ENCODE measurements at places on chromosomes 4 and X.

DNA sequence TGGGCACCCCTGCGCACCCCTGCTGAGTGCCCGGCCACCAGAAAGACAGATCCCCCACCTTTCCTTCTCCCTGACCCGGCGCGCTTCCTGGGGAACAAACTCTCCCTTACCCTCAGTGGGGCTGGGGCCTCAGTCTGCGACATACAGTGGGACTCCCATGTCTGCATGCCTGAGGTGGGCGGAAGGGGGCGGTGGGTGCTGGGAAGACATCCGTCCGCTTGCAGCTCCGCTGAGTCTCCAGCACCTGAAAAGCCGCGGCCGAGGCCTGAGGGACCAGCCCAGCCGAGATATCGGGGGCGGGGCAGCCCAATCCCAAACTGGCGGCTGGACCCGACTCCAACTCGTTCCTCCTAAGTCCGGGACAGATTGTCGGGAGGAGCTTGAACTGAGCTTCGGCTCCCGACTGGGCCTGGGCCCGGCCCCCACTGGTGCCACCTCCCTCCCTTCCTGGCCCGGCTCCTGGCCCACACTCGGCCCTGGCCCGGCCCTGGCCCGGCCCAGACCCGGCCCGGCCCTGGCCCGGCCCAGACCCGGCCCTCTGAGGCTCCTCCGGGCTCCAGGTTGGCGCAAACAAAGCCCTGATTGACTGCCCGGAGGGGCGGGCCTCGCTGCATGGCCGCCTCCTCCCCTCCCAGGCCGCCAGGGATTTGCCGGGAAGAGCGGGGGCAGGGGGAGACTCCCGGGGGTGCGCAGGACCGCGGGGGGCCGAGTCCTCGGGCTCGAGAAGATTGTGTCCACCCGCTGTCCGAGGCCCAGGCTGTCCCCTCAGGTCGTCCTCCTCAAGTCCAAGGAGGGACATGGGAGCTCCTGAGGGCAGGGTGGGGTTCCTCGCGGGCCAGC is 877 bp upstream of the SLC16A2 start:
- peak; percentile 73 for DNase-seq

- DNase-seq: no peak
Measured at GRCh38 chr4:122007016-122007415, 55.2 kb upstream of the TRPC3 start.

- DNase-seq: no peak
Measured at GRCh38 chrX:134167591-134168203, 69.3 kb upstream of the CCDC160 start.

DNA sequence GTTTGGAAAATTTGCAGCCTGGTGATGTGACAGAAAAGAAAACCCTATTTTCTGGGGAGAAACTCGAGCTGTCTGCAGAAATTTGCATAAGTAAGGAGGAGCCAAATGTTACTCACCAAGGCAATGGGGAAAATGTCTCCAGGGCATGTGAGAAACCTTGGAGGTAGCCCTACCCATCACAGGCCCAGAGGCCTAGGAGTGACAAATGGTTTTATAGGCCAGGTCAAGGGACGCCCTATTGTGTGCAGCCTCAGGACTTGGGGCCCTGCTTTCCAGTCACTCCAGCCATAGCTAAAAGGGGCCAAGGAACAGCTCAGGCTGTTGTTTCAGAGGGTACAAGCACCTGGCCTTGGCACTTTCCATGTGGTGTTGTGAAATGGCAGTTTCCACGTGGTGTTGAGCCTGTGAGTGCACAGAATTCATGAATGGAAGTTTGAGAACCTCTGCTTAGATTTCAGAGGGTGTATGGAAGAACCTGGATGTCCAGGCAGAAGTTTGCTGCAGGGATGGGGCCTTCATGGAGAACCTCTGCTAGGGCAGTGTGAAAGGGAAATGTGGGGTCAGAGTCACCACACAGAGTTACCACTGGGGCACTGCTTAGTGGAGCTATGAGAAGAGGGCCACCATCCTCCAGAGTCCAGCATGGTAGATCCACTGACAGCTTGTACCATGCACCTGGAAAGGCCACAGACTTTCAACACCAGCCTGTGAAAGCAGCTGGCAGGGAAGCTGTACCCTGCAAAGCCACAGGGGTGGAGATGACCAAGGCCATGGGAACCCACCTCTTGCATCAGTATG is 637.6 kb upstream of the EPHA5 start:
- no peak for DNase-seq

DNA sequence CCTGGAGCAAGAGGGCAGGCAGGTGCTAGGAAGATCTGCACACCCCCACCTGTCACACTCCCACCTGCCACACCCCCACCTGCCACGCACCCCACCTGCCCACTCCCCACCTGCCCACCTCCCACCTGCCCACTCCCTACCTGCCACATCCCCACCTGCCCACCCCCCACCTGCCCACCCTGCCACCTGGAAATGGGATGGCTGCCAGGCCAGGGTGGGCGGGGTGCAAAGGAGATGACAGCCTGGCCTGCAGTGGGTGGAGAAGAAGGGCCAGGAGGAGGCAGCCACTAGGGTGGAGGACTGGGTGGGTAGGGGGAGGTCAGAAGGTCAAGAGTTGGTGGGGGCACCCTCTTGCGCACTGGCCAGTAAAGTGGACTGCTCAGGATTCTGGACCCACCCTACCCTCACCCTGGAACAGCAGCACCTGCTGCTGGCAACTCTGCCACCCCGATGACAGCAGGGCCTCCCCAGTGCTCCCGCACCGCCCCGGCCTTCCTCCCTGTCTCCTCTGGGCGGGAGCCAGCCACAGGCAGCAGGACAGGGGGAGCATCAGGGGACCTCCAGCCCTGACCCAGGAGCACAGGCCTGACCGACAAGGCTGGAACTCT is 66.8 kb upstream of the NKX1-1 start:
- DNase-seq: no peak

GRCh38 chr4:153782581-153782980 is 6.3 kb downstream of the SFRP2 start:
- DNase-seq: no peak

- peak; percentile 80 for DNase-seq
Measured at GRCh38 chrX:24149351-24150050, at the start of gene ZFX. TSS of gene ZFX (plus strand) at chrX:24149729. CDS start at chrX:24172743, 23,014 bp downstream.

GRCh38 chrX:9340598-9341290 is 124.1 kb upstream of the TBL1X start:
- peak; percentile 51 for DNase-seq

DNA sequence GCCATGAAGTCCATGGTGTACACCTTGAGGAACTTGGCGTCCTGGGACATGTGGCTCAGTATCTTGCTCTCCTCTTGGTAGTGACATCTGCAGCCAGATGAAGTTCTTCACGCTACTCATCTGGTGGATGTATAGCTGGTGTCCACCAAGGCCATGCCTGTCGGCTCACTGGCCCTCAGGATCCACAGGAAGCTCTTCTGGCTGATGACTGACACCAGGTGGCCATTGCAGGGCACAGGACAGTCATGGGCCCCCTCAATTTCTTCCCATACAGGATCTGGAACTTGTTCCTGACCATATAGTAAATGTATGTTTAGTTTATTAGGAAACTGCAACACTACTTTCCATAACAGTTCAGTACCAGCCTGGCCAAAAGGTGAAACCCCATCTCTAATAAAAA is 10.3 kb upstream of the CLCN5 start:
- DNase-seq: no peak

GRCh38 chrX:129549124-129549523 is 9.1 kb downstream of the OCRL start:
- DNase-seq: no peak

DNA sequence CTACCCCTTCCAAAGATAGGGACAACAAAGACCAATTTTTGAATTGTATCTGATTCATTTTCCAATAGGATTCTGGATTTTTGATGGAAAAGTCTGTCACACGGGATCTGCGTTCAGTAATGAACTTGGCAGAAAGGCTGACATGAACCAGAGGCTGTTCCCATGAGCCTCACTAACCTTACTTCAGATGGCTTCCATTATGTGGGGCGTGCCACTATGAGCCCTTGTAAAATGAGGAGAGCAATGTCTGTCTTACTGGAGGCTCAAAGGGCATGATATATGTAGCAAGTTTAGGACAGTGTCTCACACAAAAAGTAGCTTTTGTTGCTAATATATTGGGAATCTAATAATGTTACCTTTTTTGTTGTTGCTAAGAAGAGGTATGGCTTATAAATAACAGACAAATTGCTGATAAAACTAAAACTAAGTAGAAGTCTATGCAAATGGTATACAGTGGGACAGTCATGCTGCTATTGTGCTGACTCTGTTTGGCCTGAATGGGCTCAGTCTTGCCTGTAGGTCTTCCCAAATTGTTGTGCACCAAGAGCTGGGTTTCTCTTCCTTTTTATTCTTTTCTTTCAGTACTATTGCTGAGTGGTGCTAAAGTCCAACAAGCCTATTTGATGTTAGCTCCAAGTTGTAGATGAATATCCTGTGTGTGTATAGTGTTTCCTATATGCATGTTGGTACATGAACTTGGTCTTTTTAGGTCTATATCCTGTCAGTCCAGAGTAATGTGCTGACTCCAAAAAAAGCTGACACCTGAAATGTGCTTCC is 132.1 kb downstream of the SPRY1 start:
- no peak for DNase-seq

GRCh38 chr4:1031346-1031745 is 19.9 kb downstream of the FGFRL1 start:
- no peak for DNase-seq

DNA sequence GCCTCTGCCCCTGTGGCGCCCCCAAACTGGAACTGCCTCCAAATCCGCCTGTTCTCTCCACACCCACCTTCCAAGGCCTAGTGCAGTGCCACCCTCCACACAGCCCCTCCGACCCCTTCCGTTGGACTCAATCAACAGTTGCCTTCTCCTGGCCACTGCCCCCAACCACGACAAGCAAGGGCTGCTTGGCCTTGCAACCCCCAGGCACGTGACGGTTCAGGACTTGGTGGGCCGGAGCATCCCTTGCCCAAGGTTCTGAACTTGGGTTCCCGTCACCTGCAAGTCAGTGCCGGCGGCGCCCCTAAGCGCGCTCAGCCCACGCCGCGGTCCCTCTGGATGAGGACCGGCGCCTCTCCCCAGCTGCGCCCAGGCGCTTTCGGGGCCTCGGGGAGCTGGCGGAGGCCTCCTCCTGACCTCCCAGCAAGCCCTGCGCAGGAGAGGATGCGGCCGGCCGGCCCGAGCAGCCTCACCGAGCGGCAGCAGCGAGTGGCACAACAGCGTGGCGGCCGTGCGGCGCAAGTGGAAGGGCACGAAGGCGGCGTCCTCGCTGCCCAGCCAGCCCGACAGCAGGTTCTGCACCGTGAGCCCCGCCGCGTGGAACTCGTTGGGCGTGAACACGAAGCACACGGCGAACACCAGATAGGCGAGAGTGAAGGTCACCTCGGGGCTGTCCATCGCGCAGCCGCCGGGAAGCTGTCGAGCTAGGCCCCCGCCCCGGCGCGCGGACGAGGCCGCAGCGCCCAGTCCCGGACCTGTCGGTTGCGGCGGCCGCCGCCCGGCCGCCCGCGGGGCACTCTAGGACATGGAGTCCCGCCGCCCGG is 750 bp downstream of the TMEM129 start:
- DNase-seq: peak; percentile 52

DNA sequence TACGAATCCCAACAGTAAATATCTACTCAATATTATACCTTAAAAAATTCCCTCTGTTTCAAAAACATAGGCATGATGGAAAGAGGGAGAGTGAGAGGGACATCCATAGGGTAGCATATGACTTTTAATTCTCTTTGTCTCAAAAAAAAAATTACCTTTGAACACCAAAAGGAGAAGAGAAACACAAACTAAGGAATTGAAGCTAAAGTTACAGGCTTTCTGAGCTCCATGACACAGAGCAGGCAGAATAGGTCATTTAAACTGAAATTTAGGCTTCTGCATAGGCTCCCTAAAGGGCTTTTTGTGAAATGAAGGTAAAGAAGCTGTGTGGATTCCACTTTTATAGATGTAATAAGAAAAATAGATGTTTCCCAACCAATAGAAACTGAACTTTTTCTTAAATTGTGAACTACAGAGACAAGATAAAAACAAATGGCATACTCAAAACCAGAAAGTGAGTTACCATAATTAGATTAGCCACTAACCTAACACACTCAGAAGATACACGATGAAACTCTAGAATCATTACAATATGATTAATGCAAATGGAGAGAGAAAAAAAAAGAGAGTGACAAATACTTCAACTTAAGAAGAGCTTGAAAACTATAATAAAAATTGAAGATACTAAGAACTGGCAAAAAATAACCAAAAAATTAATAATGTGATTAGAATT is 584.6 kb downstream of the GABRG1 start:
- DNase-seq: no peak

GRCh38 chr4:65259296-65259695 is 411.0 kb downstream of the EPHA5 start:
- DNase-seq: no peak

GRCh38 chr4:66691101-66691500 is 854.2 kb downstream of the CENPC start:
- DNase-seq: no peak

DNA sequence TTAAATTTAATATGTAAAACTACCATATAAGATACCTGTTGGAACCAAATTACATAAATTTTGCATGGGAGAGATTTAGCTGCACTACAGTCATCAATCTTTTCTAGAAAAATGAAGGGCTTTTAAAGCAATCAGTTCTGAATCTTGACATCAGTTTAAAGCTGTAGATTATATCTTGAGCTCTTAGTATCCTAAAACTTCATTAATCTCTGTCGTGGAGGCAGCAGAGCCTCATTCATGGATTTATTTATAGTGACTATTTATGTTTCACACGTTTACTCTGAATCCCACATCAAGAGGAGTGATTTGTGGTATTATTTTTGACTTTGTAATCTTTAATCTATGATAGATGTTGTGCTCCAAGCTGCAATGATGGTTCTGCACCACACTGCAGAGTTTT is 175.9 kb downstream of the PDGFC start:
- no peak for DNase-seq

DNA sequence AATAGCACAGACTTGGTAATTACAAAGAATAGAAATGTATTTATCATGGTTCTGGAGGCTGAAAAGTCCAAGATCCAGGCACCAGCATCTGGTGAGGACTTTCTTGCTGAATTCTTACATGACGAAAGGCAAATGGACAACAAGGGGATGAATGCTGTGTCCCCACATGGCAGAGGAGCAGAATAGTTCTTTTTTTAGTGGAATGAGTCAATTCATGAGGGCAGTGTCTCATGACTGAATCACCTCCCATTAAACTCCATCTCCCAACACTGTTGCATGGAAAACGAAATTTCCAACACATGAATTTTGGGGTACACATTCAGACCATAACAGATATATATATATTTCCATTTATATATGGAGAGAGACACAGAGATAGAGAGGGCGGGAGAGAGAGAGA is 628.3 kb downstream of the TRIML1 start:
- DNase-seq: no peak

GRCh38 chr4:183384983-183385382 is 59.5 kb upstream of the CDKN2AIP start:
- DNase-seq: no peak

DNA sequence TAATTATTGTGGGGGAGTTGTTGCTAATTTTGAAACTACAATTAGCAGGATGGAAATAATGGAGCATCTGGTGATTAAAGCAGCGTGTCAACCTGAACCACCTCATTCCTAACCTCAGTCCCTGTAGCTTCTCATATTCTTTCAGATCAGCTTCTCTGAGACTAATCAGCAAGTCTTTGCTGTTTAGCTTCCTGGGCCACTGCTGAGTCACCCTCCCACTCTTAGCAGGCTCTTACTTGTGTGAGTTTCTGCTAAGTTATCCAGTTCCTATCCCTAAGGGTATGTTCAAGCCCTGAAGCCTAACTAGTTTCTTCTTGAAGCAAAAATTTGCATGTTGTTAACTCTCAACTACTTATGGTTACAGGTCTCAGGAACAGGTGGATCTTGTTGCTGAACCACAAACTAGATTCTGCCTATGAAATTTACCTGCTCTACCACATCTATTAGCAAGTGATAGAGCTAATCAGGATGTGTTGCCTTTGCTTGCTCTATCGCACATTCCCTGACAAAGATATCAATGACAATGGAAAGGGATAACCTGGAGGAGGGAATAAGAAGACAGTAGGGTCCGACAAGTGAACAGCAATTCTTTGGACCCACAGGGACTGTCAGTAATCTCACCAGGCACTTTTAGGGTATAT is 134.2 kb downstream of the EIF4E start:
- DNase-seq: no peak

Data from right hindlimb (tissue), 1 donor.